ENCODE measurements at places on chromosomes 4 and X.
A peak's percentile ranks its signal among the peaks of the same experiment; 100 is the strongest.

GRCh38 chr4:6476893-6477292 lies 4.5 kb upstream of the PPP2R2C start:
- no peak for DNase-seq

DNA sequence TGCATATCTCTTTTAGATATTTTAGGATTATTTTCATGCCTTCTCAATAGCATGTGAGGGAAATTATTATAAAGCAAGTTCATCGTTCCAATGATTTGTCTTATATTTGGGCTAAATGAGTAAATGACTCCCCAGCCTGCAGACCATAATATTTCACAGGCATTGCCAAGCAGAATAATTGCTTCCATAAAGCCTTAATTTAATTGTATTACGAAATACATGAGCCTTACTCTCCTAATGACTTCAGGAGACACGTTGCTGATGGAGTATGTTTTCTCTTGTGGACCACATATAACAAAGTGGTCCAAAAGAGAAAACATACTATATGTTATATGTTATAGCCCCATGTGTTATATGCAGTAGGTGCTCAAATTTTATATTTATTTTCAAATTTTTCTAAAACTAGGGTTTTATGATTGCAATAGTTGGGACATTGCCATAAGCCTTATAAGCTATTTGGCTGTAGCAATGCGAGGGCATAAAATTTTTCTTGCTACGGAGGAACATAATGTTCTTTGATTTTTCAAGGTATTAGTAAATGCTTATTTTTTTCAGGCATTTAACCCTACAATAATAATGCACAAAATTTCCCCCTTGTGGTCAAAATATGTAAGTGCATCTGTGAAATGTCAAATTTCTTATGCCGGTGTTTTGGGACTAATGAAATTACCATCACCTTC lies 26.2 kb upstream of the TMPRSS11D start:
- no peak for DNase-seq

DNA sequence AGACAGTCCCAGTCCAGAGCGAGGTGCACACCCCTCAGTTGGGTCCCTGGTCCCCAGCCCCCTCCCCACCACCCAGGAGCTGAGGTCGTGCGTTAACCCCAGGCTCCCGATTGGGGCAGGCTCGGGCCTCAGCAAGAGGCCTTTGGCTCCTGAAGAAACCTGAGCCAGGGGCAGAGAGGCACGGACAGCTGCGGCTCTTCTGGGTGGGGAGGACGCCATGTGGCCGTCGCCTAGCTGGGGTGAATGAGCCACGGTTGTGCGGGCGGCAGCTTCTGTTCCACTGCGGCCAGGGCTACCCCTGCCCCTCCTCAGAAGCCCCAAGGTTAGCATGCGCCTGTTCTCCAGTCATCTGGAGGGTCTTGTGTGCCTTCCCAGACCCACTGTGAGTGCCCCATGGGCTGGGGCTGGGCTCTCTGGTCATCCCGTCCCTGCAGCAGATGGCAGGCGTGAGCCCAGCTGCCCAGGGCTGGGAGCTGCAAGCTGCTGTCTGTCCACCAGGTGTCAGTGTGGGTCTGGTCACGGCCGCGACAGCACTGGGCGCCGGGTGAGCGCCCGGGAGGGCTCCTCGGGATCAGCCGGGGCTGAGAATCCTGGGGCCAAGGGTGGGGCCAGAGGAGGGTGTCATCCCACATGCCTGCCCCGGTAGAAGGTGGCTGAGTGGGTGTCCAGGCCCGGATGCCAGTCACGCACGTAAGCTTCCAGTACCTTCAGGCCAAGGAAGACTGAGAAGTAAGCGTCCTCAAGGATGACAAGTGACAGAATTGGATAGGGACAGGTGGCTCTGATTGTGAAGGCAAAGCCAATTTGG lies 21.9 kb downstream of the ATP2B3 start:
- peak; percentile 66 for DNase-seq

DNA sequence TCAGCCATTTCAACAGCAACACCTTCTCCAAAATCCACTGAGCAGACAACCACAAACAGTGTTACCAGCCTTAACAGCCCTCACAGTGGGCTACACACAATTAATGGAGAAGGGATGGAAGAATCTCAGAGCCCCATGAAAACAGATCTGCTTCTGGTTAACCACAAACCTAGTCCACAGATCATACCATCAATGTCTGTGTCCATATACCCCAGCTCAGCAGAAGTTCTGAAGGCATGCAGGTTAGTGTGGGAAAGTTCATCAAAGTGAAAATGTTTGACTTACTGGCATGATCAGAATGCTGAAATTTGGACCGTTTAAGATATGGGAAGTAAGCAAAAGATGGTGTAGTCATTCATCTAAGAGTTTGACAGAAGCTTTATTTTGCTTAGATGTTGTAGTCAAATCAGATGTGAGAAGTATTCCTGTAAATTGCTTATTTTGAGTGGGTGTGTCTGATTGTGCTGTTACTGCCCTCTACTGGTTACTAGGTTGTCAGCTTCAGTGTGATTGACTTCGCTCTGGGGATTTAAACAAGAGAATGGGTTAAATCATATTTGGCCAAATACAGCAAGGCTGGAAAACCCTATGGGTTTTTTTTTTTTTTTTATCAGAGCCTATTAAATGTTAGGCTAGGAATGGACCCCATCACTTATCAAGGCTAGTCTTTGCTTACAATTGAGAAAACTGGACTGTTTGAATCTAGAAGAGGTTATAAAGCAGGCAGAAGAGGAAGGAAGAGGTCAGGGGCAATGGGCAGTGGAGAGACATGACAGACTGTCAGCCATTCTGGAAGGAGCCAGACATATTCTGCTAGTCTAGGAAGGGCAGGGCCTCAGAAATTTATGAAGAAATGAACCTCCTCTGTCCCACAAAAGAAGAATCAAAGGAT lies 130.3 kb downstream of the DIPK2B start:
- no peak for DNase-seq

GRCh38 chrX:1521459-1521956 lies 15.5 kb downstream of the P2RY8 start:
- DNase-seq, result peak; percentile 67

GRCh38 chrX:148290931-148291330 lies 209.5 kb upstream of the AFF2 start:
- no peak for DNase-seq

- no peak for DNase-seq
Observed at GRCh38 chr4:170011921-170012628, 14.1 kb downstream of the MFAP3L start.

GRCh38 chr4:71189471-71189870 lies 149.3 kb upstream of the SLC4A4 start:
- DNase-seq, result no peak

DNA sequence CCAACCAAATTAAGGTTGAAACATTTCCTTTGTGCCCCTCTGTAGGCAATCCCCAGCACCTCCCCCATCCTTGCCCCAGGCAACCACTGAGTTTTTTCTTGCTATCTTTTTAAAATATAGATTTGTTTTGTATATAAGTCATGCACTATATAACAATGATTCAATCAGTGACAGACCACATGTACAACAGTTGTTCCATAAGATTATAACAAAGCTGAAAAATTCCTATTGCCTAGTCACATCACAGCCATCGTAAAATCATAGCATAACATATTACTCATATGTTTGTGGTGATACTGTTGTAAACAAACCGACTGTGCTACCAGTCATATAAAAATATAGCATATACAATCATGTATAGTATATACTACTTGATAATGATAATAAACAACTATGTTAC lies 211.9 kb upstream of the NRK start:
- no peak for DNase-seq

DNA sequence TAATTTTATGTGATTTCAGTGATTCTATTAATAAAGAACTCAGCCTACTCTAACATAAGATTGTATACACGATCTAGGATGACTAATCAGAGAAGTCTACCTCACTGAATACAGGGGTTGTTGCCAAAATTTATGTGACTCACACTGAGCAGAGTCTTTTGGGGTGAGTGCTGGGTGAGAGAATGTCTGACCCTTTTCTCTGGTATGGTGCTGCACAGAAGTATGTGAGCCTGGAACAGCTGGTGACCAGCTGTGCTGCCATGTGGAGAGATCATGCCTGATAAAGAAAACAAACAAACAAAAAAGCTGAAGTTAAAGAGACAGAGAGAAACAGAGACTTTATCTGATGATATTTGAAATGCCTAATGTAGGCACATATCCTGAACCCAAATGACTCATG lies 618.1 kb upstream of the GRIA3 start:
- no peak for DNase-seq

DNA sequence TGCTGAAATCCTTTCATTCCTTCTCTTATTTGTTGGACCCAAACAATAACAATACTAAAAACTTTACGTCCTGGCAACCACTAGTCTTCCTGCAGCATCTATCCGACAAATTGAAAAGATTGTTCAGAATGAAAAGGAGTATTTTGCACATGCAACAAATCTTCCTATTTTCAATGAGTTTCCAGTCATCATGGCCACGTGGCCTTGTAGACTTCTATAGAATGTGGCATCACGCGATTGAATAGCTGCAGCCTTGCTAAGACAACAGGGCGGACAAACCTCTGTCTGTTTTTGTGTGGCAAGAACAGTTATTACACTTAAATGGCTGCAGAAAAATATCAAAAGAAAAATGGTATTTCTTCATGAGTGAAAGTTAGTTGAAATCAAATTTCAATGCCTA lies 297.9 kb upstream of the LCORL start:
- DNase-seq, result no peak

- DNase-seq, result no peak
Observed at GRCh38 chr4:94741304-94741703, 16.5 kb upstream of the BMPR1B start.

DNA sequence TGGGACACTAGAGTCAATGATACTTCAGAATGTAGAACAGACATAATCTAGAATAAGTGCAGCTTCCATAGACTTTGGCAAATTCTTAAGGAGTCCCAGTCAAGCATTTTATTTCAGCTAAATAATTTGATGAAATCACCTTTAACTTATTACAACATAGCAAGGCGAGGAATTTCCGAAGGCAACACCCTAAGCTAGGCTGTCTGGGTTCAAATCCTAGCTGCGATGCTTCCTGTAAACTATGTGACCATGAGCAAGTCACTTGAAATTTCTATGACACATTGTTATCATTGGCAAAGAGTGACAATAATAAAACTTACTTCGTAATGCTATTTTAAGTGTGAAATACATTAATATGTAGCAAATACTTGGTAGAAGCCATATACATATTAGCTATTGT lies 679.1 kb downstream of the DMD start:
- DNase-seq, result no peak

DNA sequence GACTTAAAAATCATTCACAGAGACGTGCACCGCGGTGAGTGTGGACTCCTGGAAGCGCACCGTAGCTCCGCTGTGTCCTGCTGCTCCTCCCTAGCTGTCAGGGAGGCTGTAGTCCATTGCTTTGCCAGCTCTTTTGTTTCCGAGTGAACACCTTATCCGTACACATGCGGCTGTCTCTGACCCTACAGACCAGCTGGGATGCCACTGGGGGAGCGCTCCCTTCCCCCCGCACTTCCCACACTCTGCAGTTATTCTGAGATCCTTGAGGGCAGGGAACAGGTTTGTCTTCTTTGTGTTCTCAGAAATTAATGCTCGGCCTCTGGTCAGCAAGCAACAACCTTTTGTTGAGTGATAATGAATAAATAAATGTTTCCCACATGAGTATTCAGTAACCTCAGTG lies 33.7 kb upstream of the MSANTD1 start:
- DNase-seq, result no peak

GRCh38 chr4:10354746-10355145 lies 102.5 kb downstream of the ZNF518B start:
- DNase-seq, result no peak

DNA sequence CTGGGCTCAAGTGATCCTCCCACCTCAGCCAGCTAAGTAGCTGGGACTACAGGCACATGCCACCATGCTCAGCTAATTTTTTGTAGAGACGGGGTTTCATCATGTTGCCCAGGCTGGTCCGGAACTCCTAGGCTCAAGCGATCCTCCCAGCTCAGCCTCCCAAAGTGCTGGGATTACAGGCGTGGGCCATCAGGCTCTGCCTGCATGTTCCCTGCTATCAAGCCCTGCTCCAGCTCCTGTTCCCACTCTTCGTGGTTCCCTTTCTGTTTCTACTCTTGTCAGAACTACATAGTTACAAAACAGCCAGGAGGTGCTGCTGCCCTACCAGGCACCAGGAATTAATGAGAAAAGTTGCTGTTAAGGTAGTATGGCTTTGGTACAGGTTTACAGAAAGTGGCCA lies 8.7 kb downstream of the TIMP1 start:
- DNase-seq, result no peak

DNA sequence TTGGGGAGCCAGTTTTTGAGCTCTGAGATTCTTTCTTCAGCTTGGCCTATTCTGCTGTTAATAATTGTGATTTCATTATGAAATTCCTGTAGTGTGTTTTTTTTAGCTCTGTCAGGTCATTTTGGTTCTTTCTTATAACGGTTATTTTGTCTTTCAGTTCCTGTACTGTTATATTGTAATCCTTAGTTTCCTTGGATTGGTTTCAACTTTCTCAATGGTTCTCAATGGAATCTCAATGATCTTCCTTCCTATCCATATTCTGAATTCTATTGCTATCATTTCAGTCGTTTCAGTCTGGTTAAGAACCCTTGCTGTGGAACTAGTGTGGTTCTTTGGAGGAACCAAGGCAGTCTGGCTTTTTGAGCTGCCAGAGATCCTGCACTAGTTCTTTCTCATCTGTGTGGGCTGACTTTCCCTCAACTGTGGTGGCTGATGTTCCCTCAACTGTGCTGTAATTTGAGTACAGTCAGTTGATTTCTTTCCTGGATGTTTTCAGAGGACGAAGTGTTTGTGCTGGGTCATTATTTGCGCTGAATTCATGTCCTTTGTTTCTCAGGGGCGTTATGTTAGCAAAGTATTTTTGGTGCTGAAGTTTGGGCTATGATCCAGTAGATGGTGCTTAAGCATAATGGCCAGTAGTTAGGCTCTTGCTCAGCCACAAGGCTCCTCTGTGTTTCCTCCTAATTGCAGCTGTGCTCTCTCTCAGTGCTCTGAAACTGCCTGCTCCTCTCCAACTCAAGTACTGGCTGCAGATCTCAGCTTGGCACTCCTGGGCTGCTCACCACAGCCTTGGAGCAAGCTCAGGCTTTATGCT lies 27.5 kb downstream of the ENPEP start:
- no peak for DNase-seq

GRCh38 chr4:1299301-1299860 lies 9.7 kb downstream of the MAEA start:
- DNase-seq, result no peak

DNA sequence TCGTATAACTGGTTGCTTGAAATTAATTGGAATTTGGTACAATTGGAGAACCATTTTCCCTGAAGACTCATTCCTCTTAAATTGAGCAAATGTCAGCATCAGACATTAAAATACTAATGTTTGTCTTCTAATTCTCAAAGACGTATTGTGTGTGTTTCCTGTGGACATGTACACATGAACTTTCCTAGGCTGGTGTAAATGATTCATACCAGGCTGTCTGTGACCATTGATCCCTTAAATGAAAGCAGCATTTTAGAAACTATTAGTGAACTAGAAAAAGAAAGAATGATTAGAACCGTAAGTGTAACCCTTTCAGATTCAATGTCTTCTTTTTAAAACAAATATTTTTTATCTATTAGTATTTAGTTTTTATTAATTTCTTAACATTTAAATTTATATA lies 332.9 kb downstream of the PPP3CA start:
- DNase-seq, result no peak

GRCh38 chr4:77431546-77431945 lies 174.1 kb upstream of the CXCL13 start:
- DNase-seq, result no peak

- no peak for DNase-seq
Observed at GRCh38 chrX:15221321-15221720, 48.6 kb downstream of the ASB9 start.

- DNase-seq, result no peak
Observed at GRCh38 chr4:102780476-102781144, 19.8 kb upstream of the MANBA start.

Measured in activated naive CD8-positive, alpha-beta T cell treated with anti-CD3 and anti-CD28 coated beads, Interleukin-2, amount 10 ng/mL, durations not matched to agents 7 days and 5 days (primary cell).